Activated CD4-positive, alpha-beta T cell treated with anti-CD3 and anti-CD28 coated beads, Interleukin-2, Interleukin-4, amounts not matched to agents 100 ng/mL and 50 ng/mL, durations not matched to agents 16 hours and 8 hours (primary cell): ENCODE measurements at places on chromosomes 11 and 22.

GRCh38 chr11:70547821-70548670, 149.7 kb downstream of the CTTN start:
- no peak for DNase-seq

- DNase-seq = no peak
Observed at GRCh38 chr11:115722711-115723110, 218.5 kb upstream of the CADM1 start.

- DNase-seq = peak; percentile 92
Observed at GRCh38 chr22:38755911-38756532, at the start of gene SUN2. SUN2 (minus strand) TSS chr22:38755998; CDS start chr22:38752628, 3,370 bp downstream.

- DNase-seq = no peak
Observed at GRCh38 chr11:6943131-6943530, 16.9 kb downstream of the ZNF215 start.

DNA sequence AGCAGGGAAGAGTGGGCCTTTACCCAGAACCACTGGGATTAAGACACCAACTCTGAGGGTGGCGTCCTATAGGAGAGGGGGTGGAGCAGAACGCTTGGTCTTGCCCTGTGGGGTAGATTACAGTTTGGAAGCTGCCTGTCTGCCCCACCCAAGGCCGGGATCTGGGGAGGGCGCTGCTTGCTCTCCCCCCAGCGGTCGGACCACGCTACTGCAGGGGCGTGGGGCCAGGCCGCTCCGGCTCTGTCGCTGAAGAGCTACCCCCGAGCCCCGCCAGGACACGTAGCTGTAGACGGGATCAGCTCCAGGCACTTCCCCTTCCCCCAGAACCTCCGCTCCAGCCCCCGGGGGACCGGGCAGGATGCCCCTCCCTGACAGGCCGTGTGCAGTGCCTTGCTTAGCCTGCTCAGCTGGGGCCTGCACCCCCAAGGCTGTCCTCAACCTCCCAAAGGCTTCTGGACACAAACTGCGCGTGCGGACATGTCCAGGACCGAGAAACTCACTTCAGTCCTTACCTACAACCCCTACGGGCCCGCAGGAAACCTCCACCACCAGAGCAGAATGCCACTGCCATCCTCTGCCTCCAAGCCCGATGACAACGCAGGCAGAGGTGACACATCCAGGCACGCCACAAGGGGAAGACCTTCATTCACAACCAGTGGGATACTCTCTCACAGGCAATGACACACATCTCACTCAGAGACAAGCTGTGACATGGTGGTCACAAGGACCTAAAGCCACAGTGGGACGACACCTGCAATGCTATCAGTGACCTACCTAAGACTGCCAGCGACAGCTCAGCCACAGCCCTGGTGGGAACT, 3.6 kb downstream of the AHNAK start:
- peak; percentile 84 for DNase-seq

- DNase-seq = no peak
Observed at GRCh38 chr11:23569134-23569533, 708.9 kb upstream of the CCDC179 start.

- no peak for DNase-seq
Observed at GRCh38 chr11:2263724-2264360, 6.5 kb downstream of the ASCL2 start.

- DNase-seq = no peak
Observed at GRCh38 chr11:58776891-58777710, 45.4 kb upstream of the GLYAT start.

DNA sequence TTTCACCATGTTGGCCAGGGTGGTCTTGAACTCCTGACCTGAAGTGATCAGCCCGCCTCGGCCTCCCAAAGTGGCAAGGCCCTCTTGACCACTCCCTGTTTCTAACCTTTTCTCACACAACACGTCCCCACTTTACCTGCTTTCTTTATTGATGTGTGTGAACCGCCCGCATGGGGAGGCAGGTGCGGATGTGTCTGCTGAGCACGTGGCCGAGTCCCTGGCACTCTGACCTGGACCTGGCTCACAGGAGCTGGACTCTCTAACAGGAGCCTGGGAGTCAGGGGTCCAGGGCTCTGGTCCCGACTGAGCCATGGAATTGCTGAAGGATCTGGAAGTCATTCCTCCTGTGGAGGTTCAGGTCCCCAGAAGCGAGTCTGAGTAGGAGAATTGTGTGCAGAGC, 40.0 kb downstream of the C11orf96 start:
- DNase-seq = no peak
